ENCODE measurements at places on chromosomes 11 and 22. TPM values are rescaled to one million over a fixed set of nuclear protein-coding genes. Genes with fewer than 3 reads are reported as not detected.

- no peak for DNase-seq
Observed at GRCh38 chr22:36938028-36938425, 24.6 kb downstream of the CSF2RB start.

- no peak for DNase-seq
Observed at GRCh38 chr22:22348127-22348814, 103.7 kb downstream of the VPREB1 start.

DNA sequence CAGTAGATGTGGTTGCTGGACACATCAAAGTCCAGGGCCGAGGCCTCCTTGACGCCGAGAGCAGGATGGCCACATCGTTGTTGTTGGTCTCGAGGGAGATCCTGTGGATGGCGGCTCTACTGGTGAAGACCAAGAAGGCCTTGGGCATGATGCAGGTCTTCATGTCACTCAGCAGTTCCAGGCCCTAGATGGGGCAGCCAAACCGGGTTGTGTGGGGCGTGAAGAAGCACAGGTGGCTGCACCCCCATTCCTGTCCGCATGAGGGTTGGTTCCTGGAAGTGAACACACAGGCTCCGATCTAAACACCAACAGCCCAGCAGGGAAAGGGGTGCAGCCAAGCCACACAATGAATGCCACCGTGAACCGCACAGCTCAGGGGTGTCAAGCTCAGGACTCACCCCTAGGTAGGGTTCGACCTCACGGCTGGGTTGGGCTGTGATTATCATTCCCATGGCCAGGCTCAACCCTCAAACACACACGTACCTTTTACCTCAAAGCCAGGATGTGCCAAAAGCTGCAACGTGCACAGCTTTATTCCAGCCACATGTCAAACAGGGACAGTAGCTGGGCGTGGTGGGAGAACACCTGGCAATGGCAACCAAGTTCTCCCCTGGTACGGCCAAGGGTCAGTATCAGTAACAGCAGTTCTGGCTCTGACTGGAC is 132.3 kb downstream of the CRYBB2 start:
- no peak for DNase-seq

- no peak for DNase-seq
Observed at GRCh38 chr11:109597336-109597735, 175.3 kb downstream of the C11orf87 start.

GRCh38 chr22:49448526-49448925 is 379.1 kb downstream of the BRD1 start:
- no peak for DNase-seq

GRCh38 chr11:71112454-71112853 is 139.9 kb downstream of the SHANK2 start:
- no peak for DNase-seq

- DNase-seq: no peak
Observed at GRCh38 chr11:66951927-66952337, 6.3 kb downstream of the PC start.

GRCh38 chr11:130243816-130244215 is 70.9 kb downstream of the ZBTB44 start:
- no peak for DNase-seq

- no peak for DNase-seq
Observed at GRCh38 chr11:94884376-94884775, 89.0 kb downstream of the CWC15 start.

DNA sequence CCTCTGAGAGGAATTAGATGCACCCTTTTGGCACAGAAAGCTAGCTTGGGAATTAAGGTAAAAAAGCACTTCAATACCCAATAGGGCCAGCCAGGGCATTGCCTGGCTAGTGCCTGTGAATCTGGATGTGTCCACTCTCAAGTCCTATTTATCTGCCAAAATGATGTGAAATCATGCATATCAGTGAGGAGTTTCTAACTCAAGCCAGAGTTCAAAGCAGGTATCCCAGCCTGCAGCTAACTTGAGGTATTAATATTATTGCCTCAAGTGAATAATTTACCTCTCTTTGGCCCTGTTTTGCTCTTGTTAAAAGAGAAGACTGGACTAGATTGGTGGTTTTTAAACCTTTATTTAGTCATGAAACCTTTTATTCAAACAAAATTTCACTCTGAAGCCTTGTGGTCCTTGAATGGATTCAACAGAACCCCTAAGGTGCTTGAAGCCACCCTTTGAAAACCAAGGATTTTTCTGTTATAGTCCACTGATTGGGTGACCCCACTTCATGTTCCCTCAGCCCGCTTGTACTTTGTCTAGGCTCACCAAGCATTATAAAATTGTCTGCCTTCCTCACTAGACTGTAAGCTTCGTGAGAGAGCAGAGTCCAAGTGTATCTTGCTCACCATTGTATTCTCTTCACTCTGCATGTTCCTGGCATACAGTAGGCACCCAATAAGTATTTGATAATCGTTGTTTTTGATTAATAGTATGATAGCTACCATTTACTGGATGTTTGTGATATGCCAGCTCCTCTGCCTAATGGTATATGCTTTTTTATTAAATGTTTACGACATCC is 4.5 kb downstream of the RNF121 start:
- DNase-seq: no peak

- DNase-seq: no peak
Observed at GRCh38 chr11:75174781-75175370, 24.0 kb downstream of the SLCO2B1 start.

DNA sequence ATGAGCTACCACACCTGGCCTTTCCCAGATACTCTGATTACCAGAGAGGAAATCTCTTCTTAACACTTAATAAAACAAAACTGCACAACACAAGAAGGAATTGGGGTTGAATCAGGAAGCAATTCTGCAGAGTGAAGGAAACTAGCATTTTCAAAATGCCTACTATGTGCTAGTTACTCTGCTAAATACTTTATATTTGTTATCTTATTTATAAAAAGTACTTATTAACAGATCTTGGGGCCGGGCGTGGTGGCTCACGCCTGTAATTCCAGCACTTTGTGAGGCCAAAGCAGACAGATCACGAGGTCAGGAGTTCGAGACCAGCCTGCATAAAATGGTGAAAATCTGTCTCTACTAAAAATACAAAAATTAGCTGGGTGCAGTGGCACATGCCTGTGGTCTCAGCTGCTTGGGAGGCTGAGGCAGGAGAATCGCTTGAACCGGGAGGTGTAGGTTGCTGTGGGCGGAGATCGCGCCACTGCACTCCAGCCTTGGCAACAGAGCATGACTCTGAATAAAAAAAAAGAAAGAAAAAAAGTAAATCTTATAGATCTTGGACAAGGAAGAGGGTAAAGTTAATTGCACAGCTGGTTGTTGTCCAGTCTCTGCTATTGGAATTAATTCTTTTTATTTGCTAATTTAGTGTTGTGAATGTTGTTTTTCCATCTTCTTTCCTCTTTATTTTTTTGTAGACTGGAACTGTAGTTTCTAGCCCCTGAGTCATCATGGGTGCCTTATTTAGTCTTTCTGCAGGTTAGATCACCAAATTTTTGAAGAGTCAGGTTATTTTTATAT is 22.1 kb downstream of the TMEM135 start:
- no peak for DNase-seq

DNA sequence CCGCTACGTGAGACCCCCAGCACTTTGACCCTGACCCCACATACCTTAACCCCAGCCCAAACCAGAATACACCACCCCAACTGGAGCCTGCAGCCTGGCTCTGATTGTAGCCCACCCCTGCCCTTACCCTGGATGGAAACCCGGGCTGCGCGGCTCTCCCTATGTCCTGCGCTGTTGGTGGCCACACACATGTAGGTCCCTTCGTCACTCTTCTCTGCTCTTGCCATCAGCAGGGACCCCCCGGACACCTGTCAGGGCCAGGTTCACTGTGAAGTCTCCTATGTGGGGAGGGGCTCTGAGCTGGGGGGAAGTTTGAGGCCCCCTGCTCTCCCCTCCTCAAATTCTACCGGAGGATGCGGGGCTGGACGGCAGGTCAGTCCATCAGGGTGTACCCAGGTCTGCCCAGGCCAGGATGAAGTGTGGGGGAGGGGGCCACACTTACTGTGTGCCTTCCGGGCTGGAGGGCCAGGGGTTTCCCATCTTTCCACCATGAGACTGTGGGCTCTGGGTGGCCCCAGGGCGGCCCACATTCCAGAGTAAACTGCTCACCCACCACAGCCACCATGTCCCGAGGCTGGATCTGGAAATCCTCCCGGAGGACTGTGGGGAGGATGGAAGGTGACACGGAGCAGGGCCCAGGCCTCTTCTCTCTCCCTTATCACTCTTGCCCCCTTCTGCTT is 1.5 kb downstream of the ROBO4 start:
- no peak for DNase-seq

GRCh38 chr11:70491696-70492472 is 93.6 kb downstream of the CTTN start:
- DNase-seq: no peak

- DNase-seq: no peak
Observed at GRCh38 chr22:48404801-48405447, 1422.7 kb downstream of the BRD1 start.

GRCh38 chr11:73078631-73079030 is 63.5 kb downstream of the FCHSD2 start:
- DNase-seq: no peak

DNA sequence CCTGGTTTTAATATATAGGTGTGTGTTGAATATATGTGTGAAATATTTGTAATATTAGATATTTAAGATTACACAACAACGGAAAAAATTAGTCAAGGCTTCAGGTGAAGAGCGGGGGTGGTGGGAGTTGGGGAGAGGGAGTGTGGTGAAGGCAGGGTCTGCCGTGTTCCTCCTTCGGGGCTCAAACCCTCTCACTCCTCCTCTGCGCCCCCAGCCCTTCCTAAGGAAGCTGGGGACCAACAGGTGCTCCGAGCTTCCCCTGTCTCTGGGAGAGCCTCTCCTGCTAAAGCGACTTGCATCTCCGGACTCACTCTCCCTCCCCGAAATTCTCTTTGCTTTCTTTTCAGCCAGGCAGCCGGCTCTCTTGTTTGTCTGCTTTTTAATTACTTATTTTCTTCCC is 960 bp upstream of the CADM1 start:
- no peak for DNase-seq

- peak; percentile 17 for DNase-seq
Observed at GRCh38 chr22:30178181-30179126, 68.1 kb downstream of the LIF start.

GRCh38 chr11:34344768-34345539 is 12.9 kb downstream of the ABTB2 start:
- no peak for DNase-seq

DNA sequence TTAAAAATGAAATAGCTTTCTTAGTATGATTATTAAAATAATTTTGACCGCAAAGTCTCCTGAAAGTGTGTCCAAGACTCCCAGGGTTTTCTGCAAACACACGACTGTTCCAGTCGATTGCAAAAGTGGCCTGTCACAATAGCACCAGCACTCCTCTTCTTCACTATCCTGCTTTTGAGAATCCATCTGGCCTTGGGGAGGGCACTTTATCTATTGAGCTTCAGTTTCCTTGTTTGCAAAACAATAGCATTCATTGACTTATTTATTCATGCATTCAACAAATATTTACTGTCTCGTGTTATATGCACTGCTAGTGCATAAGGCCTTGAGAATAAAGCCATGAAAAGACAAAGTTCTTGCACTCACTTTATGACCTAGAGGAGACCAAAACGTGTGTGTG is 96.2 kb upstream of the NTM start:
- no peak for DNase-seq

DNA sequence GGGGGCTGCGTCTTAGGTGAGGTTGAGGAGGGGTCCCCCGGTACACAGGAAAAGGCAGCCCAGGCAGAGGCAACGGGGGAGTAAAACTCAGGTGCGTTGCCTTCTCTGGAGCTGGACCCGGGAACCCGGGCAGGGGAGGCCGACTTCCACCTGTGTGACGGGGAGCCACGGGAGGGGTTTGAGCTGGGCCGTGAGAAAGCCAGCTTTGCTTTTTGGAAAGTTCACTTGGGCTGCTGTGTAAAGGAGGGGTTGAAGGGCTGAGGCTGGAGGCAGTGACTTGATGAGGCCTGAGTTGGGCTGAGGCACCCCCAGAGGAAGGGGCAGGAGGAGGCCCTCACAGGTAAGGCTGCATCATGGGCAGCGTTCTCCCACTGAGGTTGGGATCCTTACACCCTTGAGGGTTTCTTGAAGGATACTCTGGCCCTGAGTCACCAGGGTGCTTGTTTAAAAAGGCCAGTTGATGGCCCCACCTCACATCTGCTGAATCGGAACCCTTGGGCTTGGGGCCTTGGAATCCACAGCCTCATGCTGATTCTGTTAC is 47.2 kb downstream of the CHRDL2 start:
- DNase-seq: no peak

HIC2 gene
- 8.8 TPM for total RNA-seq

MAJIN gene
- not detected for total RNA-seq

GSTT2B gene
- not detected for total RNA-seq

TREH gene
- not detected for total RNA-seq

CNIH2 gene
- 5.4 TPM for total RNA-seq

ARHGAP8 gene
- 0.59 TPM for total RNA-seq

BSCL2 gene
- 37.3 TPM for total RNA-seq

PARVG gene
- 153 TPM for total RNA-seq

SHISAL1 gene
- total RNA-seq: not detected

RASSF10 gene
- not detected for total RNA-seq

MMP13 gene
- not detected for total RNA-seq

PTS gene
- total RNA-seq: 65.8 TPM

KRTAP5-9 gene
- 0.33 TPM for total RNA-seq

BIK gene
- 3.2 TPM for total RNA-seq

PGM2L1 gene
- 8.6 TPM for total RNA-seq

HIRA gene
- 24.4 TPM for total RNA-seq

MUC5AC gene
- total RNA-seq: not detected
